ENCODE measurements at places on chromosomes 6 and 20.

DNA sequence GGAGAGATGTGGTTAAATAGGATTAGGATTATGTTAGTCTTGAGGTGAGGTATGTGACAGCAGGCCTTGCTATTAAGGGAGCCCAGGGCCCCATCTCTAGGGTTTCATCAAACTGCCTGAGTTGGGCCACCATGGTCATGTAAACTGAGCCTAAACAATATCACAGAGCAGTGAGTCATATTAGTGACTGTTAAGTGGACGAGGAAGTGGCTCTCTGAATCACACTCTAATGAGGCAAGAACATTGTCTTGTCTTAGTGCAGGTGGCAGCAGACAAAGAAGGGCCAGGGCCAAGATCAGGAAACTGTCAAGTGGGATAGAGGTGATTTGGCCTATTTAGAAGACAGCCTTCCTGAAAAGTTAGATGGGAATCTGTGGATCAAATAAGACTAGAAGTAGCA is 23.1 kb downstream of the ENPP3 start:
- no peak for DNase-seq

GRCh38 chr6:27101824-27102223 is 145.7 kb upstream of the PRSS16 start:
- DNase-seq: no peak

GRCh38 chr6:146892613-146893401 is 294.0 kb downstream of the ADGB start:
- peak; percentile 70 for DNase-seq

- no peak for DNase-seq
Measured at GRCh38 chr6:37106982-37107491, 62.9 kb upstream of the PIM1 start.
